ENCODE measurements at places on chromosomes 5 and 9. TPM values are rescaled to one million over a fixed set of nuclear protein-coding genes. Genes with fewer than 3 reads are reported as not detected.

GRCh38 chr5:79973511-79973910, 17.6 kb downstream of the MTX3 start:
- DNase-seq, result no peak

- DNase-seq, result no peak
Observed at GRCh38 chr5:78260771-78261170, 33.7 kb downstream of the AP3B1 start.

DNA sequence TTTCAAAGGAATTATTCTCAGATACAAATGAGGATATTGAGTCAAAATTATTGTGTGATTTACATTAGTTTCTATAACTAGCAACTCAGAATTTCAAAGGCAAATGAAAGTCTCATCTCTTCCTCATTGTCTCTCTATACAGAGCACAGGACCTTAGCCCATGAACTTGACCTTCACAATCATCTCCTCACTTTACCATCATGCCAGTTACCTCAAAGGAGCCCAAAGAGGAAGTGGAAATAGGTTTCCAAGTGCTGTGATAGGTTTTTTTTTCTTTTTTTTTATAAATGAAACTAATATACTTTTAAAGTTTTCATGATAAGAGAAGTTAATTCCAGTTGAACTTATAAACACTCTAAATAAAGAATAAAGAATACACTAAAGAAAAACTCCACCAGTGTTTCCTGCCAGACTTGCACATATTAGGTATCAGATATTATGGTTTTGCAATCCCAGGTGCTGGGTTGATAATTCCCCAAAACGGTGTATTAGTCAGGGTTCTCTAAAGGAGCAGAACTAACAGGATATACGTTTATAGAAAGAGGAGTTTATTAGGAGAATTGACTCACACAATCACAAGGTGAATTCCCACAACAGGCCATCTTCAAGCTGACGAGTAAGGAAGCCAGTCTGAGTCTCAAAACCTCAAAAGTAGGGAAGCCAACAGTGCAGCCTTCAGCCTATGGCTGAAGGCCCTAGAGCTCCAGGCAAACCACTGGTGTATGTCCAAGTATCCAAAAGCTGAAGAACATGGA, 50.1 kb upstream of the ADAMTS16 start:
- no peak for DNase-seq

- peak; percentile 80 for DNase-seq
Observed at GRCh38 chr9:90102292-90102901, 497.6 kb downstream of the GADD45G start.

MUSK gene
- 1.0 TPM for total RNA-seq

GRCh38 chr9:88748566-88749261, 213.7 kb downstream of the NXNL2 start:
- DNase-seq, result peak; percentile 80

CTSV gene
- not detected for total RNA-seq

- no peak for DNase-seq
Observed at GRCh38 chr5:14526493-14526892, 55.1 kb upstream of the OTULINL start.

DNA sequence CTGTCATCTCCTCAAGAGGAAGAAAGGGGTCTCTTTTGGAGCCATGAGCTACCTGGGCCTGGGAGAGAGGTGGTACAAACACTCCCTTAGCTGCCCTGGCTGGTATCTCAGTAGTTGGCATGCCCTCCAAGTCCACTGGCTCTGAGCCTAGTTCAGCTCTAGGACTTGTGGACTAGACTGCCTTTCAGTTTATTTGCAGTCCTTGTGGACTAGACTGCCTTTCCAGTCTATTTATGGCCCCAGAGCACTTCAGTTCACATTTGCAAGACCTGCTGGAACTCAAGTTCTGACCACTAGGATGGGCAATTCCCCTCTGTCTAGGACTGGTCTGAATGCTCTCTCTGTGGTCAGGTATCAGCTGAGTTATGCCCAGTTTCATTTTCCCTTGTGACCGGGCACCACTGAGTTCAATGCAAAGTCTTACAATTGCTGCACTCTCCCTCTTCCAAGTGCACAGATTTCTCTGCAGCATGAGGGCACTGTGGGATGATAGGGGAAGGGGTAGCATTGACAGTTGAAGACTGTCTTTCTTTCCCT, 1019.0 kb downstream of the TAF11L14 start:
- DNase-seq, result no peak

DNA sequence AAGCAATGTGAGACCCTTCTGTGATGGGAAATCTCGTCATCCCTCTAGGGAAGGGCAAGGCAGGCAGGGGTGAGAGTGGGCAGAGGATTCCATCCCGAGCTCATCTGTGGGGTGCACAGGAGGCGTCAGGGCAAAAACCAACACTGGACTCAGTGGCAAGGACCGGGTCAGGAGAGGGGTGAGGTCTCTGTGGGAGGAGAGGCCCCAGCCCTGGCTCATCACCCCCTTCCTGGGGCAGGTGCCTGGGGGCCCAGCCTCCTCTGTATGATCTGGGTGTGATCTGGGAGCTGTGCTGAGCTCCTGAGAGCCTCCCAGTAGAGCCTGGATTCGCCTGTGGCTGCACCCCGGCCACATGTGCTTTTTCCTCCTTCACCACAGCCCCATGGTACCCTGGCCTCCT, 597 bp downstream of the SPATA31E1 start:
- DNase-seq, result no peak

SLC6A19 gene
- not detected for total RNA-seq

DNA sequence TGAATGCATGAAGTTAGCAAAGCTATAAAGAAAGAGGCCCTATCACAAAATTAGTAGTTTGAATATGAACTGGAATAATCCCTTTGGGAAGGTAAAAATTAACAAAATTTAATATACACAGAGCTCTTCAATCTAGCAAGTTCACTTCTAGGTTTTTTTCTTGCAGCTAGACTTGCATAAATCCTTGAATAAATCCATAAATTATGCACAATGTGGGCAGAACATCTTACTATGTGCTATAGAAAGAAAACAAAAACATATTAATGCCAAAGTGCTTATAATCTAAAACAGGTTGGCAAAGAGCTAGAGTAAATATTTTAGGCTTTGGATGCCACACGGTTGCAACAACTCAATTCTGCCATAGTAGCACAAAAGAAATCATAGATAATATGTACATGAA, 138.5 kb upstream of the FREM1 start:
- no peak for DNase-seq

DNA sequence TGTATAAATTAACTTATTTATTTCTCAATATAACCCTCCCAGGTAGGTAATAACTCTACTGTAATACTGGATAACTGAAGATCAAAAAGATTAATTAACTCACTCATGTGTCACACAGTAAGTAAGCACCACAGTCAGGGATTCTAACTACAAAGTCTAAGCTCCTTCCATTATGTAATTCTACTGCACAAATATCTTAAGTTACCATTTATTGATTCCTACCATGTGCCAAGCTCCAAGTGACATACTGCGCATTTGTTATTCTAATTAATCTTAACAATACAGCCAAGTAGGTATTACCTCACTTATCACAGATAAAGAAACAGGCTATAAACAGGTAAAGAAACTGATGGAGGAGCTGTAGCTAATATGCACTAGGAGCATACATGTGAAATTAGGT, 58.3 kb downstream of the RANBP6 start:
- DNase-seq, result no peak

- peak; percentile 9 for DNase-seq
Observed at GRCh38 chr9:114409842-114410241, 22.1 kb upstream of the AKNA start.

SLC4A9 gene
- total RNA-seq, result not detected

OTULINL gene
- total RNA-seq, result 6.0 TPM

- DNase-seq, result no peak
Observed at GRCh38 chr9:131480258-131480657, 22.5 kb upstream of the POMT1 start.

SLC34A1 gene
- not detected for total RNA-seq

DNA sequence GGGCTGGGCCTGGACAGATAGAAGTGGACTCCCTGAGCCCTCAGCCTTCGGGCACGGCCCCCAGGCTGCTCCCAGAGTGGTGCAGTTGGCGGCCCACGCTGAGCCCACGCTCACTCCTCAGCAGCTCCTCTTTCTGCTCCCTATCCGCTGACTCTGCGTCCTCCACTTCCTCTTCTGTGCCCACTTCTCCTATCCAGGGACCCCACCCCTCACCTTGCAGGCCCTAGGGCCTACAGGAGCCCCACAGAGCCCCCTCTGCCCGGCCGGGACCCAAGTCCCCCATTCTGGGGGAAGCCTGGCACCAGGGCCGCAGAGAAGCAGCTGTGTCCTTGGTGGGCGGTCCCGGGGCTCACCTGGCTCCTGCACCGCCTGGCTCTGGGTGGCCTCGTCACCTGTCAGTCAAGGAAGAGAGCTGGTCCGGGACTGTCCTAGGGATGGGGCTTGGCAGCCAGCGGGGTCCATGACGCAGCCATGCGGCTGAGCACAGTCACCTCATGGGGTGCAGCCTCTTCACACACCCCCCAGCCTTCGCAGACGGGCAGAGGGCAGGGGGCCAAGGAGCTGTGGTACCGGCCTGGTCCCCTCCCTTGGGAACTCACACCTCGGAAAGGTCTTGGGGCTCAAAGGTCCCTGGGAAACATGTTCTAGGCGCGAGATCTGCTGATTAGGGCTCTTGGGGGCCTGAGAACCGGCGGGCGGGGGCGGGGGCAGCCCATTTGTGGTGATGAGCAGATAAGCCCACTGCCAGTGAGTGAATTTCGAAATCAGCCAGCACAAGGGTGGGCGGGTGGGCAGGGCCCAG, 5.4 kb upstream of the NRARP start:
- DNase-seq, result no peak

DNA sequence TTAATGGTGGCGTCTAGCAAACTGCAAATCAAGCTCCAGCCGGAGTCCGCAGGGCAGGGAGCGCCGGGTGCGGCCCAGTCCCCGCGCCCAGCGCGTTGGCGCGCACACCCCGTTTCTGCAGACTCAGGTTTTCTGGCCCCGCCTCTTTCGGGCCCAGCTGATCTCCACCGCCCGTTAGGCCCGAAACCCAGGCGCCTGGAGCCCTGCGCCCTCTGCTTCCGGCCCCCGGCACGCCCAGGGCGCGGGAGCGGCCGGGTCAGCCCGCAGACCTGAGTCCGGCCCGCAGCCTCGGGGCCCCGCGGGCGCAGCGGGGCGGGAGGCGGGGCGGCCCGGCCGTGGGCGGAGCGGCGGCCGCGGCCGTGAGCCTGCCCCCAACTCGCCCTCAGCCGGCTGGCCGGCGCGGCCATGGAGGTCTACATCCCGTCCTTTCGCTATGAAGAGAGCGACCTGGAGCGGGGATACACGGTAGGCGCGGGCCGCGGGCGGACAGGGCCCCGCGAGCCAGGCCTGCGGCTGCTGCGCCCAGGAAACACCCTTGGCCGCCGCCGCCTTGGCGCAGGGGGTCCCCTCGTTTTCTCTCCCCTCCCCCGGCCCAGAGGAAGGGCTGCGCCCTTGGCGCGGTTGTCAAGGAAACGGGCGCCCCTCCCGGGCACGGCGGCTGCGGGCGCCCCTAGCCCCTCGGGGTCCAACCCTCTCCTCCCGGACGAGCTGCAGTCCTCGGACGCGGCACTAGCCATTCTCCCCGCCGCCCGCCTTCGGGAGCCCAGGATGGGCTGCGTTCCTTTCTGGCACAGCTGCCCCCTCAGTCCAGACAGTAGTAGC, at the start of gene SNX24:
SNX24 (plus strand) TSS at position 385 of the 822 bp plus-strand sequence; CDS start at position 406, 21 bp downstream.
- DNase-seq, result peak; percentile 93

DNA sequence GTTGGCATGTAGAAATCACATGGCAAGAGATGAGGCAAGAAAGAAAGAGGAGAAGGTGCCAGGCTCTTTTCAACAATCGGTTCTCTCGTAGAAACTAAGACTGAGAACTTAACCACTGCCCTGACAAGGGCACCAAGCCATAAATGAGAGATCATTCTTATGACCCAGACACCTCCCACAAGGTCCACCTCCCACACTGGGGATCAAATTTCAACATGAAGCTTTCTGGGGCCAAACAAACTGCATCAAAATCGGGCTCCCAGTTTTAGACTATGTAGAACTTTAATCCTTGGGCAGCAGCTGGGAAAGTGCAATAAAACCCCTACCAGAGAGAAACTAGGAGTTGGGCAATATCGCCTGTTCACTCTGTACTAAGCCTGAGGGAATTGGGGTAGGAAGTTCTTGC, 150.2 kb upstream of the CCDC152 start:
- no peak for DNase-seq

- DNase-seq, result no peak
Observed at GRCh38 chr5:93307557-93307956, 273.5 kb downstream of the NR2F1-AS1 start.

DNA sequence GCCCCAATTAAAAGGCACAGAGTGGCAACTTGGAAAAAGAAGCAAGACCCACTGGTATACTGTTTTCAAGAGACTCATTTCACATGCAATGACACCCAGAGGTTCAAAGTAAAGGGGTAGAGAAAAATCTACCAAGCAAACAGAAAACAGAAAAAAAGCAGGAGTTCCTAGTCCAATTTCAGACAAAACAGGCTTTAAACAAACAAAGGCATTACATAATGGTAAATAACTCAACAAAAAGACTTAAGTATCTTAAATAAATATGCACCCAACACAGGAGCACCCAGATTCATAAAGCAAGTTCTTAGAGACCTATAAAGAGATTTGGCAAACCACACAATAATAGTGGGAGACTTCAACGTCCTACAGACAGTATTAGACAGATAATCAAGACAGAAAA, 215.8 kb downstream of the SLCO4C1 start:
- no peak for DNase-seq

GRCh38 chr5:98397081-98397480, 376.4 kb upstream of the RGMB start:
- DNase-seq, result no peak

HAND1 gene
- 29.8 TPM for total RNA-seq

NR5A1 gene
- not detected for total RNA-seq

GRCh38 chr5:170357955-170358444, 31.2 kb downstream of the KCNMB1 start:
- DNase-seq, result peak; percentile 88

ASS1 gene
- total RNA-seq, result 84.8 TPM

NTNG2 gene
- total RNA-seq, result 1.4 TPM

DNA sequence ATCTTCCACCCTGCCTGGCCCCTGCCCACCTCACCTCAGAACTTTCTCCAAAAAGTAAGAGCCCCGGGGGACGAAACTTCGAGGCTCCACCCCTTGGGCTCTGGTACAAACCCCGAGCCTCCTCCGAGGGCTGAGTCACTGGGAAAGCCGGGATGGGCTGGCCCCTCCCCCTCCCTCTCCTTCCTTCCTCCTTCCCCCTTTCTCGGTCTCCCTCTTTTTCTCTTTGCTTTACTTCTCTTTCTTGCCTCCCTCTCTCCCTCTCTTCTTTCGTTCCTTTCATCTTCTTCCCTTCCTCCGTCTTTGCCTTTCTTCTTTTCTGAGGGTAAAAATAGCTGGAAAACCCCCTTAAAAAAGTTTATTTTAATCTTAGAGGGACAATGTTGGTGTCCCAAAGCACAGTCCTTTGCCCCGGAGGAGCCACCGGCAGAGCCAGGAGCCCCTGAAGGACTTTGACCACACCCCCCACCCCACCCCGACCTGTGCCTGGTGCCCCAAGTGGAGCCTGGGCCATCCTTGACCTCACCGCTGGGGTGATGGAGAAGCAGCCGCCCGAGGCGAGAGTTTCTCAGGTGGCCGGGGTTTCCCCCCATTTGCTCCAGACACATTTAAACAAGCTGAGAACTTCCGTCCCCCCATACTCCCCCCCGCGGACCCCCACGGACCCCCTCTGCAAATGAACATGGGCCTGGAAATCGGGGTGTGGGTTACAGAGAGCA, 5.7 kb upstream of the NOTCH1 start:
- DNase-seq, result peak; percentile 84

Data from Right ventricle myocardium inferior (tissue), 1 donor.